ENCODE measurements at places on chromosomes 11 and 22.

- DNase-seq, result no peak
Measured at GRCh38 chr22:31491218-31491962, 1.7 kb upstream of the EIF4ENIF1 start.

DNA sequence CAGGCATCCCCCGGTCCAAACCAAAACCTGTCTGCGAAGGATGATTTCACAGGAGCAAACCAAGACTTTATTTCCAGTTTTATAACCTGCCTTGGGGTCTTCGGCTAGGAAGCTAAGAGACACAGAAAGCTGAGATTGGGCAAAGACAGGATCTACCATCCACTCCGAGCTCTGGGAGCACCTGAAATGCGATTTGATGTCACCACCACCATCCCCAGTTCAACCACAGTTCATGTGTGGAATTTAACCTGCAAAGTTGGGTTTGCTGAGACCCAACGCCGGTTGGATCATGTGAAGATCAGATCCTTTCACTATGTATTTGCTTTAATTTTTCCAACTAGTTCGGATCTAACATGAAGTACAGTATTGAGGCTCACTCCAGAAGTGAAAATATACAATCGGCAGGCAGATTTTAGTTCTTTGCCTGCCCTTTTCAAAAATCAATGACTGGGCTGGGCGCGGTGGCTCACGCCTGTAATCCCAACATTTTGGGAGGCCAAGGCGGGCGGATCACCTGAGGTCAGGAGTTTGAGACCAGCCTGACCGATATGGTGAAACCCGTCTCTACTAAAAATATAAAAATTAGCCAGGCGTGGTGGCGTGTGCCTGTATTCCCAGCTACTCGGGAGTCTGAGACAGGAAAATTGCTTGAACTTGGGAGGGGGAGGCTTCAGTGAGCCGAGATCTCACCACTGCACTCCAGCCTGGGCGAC lies 1.4 kb upstream of the C11orf24 start:
- DNase-seq, result no peak

GRCh38 chr22:17192186-17192585 lies 27.0 kb downstream of the ADA2 start:
- no peak for DNase-seq

DNA sequence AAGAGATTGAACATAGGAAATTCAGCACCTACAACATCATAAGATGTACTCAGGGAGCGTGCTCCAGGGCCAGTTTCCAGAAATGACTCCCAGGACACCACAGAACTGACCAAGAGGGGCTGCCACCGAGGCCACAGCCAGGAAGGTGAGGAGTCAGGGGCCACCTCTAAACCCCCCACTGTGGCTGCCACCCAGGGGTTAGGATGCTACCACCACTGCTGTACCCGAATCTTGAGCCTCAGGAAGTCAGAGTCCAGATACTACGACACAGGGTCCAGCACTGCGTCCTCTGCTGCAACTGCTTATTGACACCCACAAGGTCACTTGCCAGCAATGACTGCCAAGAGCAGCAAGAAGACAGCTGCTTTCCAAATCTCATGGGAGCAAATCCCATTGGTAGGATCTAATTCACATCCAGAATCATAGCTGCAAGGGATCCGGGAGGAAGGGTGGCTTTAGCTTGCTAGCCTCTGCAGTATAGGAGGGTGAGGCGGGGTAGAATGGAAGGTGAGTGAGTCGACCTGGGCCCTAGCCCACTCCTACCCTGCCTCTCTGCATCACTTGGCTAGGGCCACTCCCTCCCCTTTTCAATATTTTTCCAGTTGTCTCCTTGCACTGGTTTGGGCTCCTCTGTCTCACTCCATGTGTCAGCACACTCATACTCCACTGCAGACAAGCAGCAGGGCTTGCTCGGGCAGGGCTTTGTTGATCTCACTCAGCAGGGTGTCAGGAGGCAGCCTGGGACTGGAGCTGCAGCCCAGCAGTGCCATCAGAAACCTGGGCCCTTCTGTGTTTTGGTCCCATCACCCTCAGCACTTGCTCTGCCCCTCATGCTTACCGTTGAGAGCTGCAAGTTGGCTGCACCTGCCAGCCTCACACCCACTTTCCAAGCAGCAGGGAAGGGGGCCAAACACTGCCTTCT lies 18.1 kb upstream of the CYTH4 start:
- DNase-seq, result no peak

DNA sequence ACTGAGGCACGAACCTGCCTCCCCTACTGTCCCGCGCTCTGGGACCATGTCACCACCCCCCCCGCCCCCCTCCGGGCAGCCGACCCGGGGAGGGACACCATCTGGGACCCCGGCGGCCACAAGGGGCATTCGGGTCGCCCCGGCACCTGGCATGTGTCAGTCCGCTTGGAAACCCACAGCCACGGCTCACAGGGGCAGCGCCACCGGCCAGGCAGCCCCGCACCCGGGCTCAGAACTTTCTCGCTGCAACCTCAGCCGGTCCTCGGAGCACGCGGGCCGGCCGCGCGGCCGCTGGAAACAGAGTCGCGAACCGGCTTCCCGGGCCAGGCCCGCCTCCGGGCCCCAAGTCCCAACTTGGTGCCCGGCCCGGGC lies 159.9 kb upstream of the GRK3 start:
- DNase-seq, result no peak
